ENCODE measurements at places on chromosomes 12 and 14.
A peak's percentile ranks its signal among the peaks of the same experiment; 100 is the strongest.

DNA sequence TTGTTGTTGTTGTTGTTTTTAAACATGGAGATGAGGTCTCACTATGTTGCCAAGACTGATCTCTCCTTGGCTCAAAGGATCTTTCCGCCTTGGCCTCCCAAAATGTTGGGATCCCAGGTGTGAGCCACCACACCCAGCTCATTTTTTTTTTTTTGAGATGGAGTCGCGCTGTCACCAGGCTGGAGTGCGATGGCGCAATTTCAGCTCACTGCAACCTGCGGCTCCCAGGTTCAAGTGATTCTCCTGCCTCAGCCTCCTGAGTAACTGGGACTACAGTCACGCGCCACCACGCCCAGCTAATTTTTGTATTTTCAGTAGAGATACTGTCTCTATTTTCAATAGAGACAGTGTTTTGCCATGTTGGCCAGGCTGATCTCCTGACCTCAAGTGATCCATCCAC lies 4.9 kb upstream of the CLIP1 start:
- no peak for DNase-seq
- H3K27me3 ChIP-seq: no peaks in the 10 kb centered on the region
- no peaks in the 10 kb centered on the region for H3K36me3 ChIP-seq
- no peak overlapping the region for H3K27ac ChIP-seq
- H3K4me1 ChIP-seq: peaks cover 3% of the 10 kb centered on the region
- H3K4me3 ChIP-seq: no peak overlapping the region

GRCh38 chr12:54306925-54307741 lies 6.3 kb upstream of the NFE2 start:
- no peaks in the 10 kb centered on the region for H3K27me3 ChIP-seq
- no peak overlapping the region for H3K4me3 ChIP-seq
- H3K36me3 ChIP-seq: no peaks in the 10 kb centered on the region
- peak overlapping the region; percentile 30 for H3K27ac ChIP-seq

DNA sequence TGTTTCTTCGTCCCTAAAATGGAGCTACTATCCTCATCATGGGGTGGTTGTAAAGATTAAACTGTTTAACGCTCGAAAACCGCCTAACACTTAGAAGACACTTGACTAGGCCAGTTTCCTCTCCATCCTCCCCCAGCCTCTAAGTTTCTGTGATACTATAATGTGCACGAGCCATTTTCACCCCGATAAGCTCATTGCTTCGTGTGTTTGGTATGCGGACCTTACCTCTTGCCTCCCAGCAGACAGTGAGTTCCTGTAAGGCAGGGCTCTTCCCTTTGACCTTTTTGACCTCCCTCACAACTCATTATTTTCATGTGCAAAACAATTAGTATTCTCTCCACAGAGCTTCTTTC lies 499 bp upstream of the GXYLT1 start:
- DNase-seq: peak; percentile 59
- H3K4me3 ChIP-seq: peak overlapping the region; percentile 87
- H3K27ac ChIP-seq: no peak overlapping the region
- H3K36me3 ChIP-seq: no peaks in the 10 kb centered on the region
- H3K4me1 ChIP-seq: peaks cover 11% of the 10 kb centered on the region
- H3K27me3 ChIP-seq: no peaks in the 10 kb centered on the region

DNA sequence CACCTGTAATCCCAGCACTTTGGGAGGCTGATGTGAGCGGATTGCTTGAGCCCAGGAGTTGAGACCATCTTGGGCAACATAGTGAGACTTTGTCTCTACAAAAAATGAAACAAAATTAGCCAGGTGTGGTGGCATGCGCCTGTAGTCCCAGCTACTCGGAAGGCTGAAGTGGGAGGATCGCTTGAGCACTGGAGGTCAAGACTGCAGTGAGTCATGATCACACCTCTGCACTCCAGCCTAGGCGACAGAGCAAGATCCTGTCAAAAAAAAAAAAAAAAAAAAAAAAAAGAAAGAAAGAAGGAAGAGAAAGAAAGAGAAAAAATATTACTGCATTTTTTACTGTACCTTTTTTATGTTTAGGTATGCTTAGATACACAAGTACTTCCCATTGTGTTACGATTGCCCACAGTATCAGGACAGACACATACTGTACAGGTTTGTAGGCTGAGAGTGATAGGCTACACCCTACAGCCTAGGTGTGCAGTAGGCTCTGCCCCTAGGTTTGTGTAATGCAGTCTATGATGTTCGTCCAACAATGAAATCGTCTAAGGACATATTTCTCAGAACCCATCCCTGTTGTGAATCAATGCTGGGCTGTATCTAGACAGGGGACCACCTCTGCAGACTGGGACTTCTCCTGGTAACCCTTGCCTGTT lies 160.4 kb upstream of the PWP1 start:
- no peak overlapping the region for H3K4me3 ChIP-seq
- no peaks in the 10 kb centered on the region for H3K4me1 ChIP-seq
- no peaks in the 10 kb centered on the region for H3K27me3 ChIP-seq
- H3K27ac ChIP-seq: no peak overlapping the region

GRCh38 chr14:81535396-81536164 lies 1.9 kb upstream of the SEL1L start:
- DNase-seq: peak; percentile 44
- no peaks in the 10 kb centered on the region for H3K36me3 ChIP-seq
- H3K4me1 ChIP-seq: peaks cover 3% of the 10 kb centered on the region
- H3K27me3 ChIP-seq: no peaks in the 10 kb centered on the region
- H3K4me3 ChIP-seq: no peak overlapping the region
- no peak overlapping the region for H3K27ac ChIP-seq
